ENCODE measurements at places on chromosomes 3 and 15.
A peak's percentile ranks its signal among the peaks of the same experiment; 100 is the strongest.

- DNase-seq: no peak
These were observed 130.2 kb downstream of the SSR3 start for GRCh38 chr3:156424758-156425157.

DNA sequence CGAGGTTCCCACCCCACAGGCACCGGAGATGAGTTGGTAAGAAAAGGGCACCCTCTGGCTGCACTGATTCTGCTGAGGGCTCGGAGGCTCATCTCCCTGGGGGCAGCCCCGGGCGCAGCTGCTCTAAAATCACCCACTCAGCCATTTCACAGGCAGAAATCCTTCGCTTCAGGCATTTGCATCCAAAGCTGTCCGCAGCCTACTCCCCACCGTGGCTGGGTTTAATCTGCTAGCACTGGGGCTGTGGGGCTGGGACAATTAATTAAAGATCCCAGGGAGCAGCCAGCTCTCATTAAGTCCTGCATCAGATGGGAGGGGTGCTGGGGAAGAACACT is 104.3 kb upstream of the PRR20G start:
- DNase-seq: no peak

- DNase-seq: no peak
These were observed 23.8 kb upstream of the IDH2 start for GRCh38 chr15:90126022-90126421.

GRCh38 chr15:98131924-98132323 is 171.4 kb downstream of the ARRDC4 start:
- no peak for DNase-seq

DNA sequence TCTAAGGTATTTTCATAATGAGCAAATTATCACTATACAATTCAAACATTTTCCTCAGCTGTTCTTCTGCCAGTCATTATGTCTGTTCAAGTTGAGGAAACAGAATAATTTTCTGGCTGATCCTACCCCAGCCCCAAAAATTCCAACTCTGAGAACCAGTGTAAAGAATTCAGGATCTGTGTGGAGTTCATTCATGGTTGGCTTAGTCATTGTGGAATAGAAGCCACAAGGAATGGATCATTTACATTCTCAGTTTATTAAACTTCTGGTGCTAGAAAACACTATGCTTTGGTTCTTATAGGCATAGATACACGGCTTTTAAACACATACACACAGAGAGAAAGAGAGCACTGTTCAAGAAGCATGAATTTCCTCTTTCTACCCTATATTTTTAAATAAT is 134.6 kb downstream of the CMSS1 start:
- no peak for DNase-seq

- no peak for DNase-seq
These were observed 31.7 kb downstream of the GPR149 start for GRCh38 chr3:154398084-154398967.

- no peak for DNase-seq
These were observed 3.2 kb upstream of the PXYLP1 start for GRCh38 chr3:141228395-141228794.

DNA sequence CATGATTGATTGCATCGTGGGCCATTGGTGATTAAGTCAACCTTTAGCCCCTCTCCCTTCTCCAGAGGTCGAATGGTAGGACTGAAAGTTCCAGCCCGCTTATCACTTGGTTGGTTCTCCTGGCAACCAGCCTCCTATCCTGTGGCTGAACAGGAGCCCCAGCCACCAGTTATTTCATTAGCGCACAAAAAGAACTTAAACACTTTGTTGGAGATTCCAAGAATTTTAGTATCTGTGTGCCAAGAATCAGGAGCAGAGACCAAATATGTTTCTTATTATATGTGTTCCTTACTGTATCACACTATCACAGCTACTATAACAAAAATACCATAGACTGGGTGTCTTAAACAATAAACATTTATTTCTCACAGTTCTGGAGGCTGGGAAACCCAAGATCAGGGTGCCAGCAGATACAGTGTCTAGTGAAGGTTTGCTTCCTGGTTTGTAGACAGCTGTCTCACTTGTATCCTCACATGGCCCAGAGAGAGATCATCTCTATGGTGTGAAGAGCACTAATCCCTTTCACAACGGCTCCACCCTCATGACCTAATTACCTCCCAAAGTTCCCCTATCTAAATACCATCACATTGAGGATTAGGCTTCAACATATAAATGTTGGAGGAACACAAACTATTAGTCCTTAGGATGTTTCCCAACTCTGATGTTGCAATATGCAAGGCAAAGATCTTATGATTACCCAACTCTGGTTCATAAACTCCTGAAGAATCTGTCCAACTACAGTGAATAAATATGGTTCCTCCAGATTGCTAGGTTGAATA is 30.5 kb upstream of the APH1B start:
- no peak for DNase-seq

DNA sequence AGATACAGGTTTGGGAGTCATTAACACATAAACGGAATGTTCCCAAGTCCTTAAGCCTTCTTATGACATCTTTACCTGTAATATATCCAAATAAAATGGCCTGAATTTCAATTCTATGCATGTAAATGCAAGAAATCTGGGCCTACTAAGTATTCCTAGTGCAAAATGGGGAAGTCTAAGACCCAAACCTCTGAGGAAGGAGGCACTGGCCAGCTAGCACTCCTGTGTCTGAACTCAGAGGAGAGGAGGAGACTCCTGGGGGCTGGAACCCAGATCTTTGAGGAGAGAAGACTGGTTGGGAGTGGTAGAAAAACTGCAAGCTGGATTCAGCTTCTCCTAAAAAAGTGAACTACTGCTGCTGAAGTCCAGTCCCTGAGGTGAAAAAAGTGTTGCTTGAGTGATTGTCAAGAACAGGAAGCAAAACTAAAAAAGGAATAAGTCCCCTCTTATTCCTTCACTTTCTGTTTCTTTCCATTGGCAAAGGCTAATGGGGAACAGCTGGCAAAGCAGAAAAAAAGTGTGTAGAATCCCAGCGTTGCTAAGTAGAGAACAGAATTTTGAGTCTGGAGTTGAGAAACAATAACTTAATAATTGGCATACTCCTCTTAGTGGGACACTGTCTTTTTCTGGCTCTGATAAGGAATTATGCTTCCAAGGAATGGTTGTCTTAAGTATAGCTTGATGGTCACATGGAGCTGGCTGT is 54.8 kb upstream of the ATP2C1 start:
- no peak for DNase-seq

- no peak for DNase-seq
These were observed 2.9 kb downstream of the TM6SF1 start for GRCh38 chr15:83110381-83110780.

- no peak for DNase-seq
These were observed 63.6 kb upstream of the MBNL1 start for GRCh38 chr3:152205097-152205593.

- peak; percentile 3 for DNase-seq
These were observed 4.5 kb downstream of the LRRC31 start for GRCh38 chr3:169865176-169865767.

DNA sequence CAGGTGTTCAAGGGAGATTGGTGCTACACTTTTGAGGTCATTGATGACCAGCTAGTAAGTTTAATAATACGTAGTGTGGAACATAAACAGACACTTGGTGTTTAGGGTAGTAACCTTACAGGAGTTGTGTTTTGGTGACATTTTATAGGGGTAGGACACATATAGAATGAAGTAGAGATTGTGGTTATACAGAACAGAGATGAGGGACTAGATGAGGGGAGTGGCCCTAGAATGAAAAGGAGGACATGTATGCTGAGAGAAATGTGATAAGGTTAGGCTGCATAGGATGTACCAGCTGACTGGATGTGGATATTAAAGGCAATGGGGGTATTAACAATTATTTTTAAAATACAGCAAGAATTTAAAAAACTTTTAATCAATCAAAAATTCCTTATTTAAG is 8.0 kb downstream of the MBNL1 start:
- DNase-seq: no peak

DNA sequence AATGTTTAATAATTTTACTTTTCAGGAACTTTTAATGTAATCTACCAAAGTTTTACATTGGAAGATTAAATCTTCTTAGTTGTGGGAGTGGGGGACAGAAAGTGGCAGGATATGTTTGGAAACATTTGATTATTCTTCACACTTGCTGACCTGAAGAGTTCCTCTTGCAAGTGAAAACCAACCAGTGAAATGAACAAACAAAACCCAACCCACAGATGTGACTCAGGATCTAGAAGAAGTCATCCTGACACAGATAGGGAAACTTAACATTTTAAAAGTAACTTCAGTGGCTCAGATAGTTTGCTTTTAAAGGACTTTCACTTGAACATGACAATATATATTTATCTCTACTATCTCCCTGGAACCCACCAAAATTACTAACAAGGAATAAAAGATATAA is 55.4 kb downstream of the ASTE1 start:
- DNase-seq: no peak

- no peak for DNase-seq
These were observed 85.5 kb upstream of the XXYLT1 start for GRCh38 chr3:195356151-195357086.

GRCh38 chr3:32283304-32283703 is 44.8 kb downstream of the CMTM8 start:
- no peak for DNase-seq

GRCh38 chr15:67779549-67780111 is 45.7 kb upstream of the SKOR1 start:
- DNase-seq: no peak

GRCh38 chr3:17412950-17413530 is 329.4 kb downstream of the TBC1D5 start:
- no peak for DNase-seq

- DNase-seq: no peak
These were observed 15.7 kb downstream of the PRR23E start for GRCh38 chr3:127208483-127209100.

- no peak for DNase-seq
These were observed 104.3 kb downstream of the CD47 start for GRCh38 chr3:107986505-107986904.

- no peak for DNase-seq
These were observed 465.2 kb upstream of the TPRG1 start for GRCh38 chr3:188706599-188706998.

DNA sequence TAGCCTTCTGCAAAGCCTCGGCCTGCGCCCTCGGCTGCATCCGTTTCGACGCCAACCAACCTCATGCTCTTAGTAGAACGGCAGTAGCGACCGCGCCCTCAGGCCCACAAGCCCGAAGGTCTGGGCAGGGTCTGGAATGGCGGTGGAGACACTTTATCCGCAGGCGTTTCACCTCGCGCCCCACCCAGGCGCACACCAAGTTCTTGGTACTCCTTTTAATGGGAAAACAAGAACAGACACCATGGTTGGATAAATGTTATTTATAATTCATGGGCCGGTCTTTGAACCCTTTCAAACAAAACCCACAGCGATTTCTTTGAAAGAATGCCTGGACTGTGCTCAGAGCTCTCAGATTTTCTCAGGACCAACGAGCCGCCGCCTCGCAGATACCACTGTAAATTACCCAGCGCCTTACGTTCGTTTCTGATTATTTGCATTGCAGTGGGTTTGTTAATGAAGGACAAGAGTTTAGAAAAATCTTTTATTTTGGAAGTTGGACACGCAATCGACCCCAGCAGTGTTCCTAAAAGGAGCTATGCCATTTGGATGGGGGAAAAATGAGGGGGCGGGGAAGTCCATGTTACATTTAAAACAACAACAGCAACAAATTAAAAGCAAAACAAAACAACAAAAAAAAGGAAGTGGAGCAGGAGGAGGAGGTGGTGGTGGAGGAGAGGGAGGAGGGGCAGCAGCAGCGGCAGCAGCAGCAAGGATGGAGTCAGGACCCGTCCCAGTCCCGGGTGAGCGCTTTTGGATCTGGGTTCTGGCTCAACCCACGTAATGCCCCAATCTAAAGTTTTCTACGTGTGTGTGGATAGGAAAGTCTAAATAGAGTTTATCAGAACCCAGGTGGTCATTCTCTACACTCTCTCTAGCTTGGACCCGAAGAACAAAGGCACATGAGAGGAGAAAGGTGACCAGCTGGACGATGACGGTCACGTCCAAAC is 993 bp upstream of the ISL2 start:
- DNase-seq: no peak

- DNase-seq: no peak
These were observed 1042.7 kb downstream of the PLOD2 start for GRCh38 chr3:145118303-145118702.

GRCh38 chr15:66883284-66883911 is 181.4 kb downstream of the SMAD6 start:
- no peak for DNase-seq

- no peak for DNase-seq
These were observed 1.4 kb downstream of the CRTAP start for GRCh38 chr3:33115024-33115768.

DNA sequence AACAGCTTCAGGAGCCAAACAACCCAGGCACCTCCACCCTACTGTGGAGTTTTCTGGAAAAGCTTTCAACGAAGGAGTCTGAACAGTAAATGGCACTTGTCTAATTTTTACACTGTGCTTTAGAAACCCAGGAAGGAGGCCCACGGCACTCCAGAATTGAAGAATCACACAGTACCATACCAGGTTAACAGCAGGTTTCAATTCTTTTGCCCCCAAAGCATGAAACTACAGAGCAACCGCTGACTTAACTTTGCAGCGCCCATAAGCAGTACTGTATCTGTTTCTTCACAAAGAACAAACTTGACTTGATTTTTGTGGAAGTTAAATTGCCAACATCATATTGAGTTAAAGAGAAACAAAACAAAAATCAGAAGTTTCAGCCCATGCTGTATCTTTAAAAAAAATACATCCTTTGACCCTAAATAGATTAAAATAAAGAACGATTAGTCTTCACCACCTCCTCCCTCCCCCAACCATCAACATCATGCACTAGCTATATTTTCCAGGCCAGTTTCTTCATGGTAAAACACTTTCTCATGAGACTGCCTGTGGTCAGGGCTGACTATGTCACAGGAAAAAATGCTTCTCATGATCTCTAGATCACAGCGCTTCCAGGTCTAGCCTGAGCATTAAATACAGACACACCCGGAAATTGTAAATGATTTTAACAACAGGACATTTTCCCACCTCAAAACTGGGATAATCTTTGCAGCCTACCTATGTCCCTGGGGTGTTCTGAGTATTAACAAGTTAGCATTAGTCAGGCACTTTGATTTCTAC is 456.3 kb downstream of the FOXP1 start:
- DNase-seq: no peak

DNA sequence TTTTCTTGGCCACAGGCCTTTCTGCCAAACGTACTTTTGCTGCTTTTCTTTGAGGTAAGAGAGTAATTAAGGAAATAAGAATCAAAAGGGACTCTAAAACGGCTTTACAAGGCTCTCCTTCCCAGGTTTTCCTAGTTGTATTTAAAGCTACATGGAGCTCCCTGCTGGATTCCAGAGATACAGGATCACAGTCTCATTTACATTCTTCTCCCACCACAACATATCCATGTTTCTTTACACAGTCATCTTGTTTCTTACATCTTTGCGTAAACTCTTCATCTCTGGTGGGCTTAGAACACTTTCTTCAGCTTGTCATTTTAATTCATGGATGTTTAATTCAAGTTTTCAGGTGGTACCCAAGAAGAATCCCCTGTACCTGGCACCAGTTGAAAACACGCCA is 117.6 kb upstream of the BFSP2 start:
- no peak for DNase-seq
